ENCODE measurements at places on chromosomes 3 and 15.

- no peak overlapping the region for H3K27ac ChIP-seq
- H3K4me1 ChIP-seq, result no peaks in the 10 kb centered on the region
- H3K4me3 ChIP-seq, result no peak overlapping the region
- H3K27me3 ChIP-seq, result no peaks in the 10 kb centered on the region
These were observed 10.3 kb downstream of the BCL2A1 start for GRCh38 chr15:79960502-79961212.

- peaks cover 5% of the 10 kb centered on the region for H3K27me3 ChIP-seq
- H3K4me3 ChIP-seq, result no peak overlapping the region
- H3K36me3 ChIP-seq, result no peaks in the 10 kb centered on the region
- DNase-seq, result peak; percentile 47
- no peaks in the 10 kb centered on the region for H3K4me1 ChIP-seq
These were observed 142.4 kb downstream of the TPRA1 start for GRCh38 chr3:127448161-127448561.

- no peak overlapping the region for H3K4me3 ChIP-seq
- H3K36me3 ChIP-seq, result peaks cover 88% of the 10 kb centered on the region
- no peak for DNase-seq
These were observed 95.2 kb downstream of the RYK start for GRCh38 chr3:134155446-134155845.

GRCh38 chr3:197298945-197299854 lies 788 bp upstream of the DLG1 start:
- H3K4me1 ChIP-seq, result no peaks in the 10 kb centered on the region
- H3K4me3 ChIP-seq, result peak overlapping the region; percentile 90
- DNase-seq, result peak; percentile 87
- H3K27ac ChIP-seq, result no peak overlapping the region
- H3K36me3 ChIP-seq, result peaks cover 21% of the 10 kb centered on the region
- peaks cover 48% of the 10 kb centered on the region for H3K27me3 ChIP-seq

GRCh38 chr3:124904835-124905492 lies 17.8 kb upstream of the ITGB5 start:
- no peaks in the 10 kb centered on the region for H3K4me1 ChIP-seq
- H3K36me3 ChIP-seq, result no peaks in the 10 kb centered on the region
- H3K4me3 ChIP-seq, result no peak overlapping the region

DNA sequence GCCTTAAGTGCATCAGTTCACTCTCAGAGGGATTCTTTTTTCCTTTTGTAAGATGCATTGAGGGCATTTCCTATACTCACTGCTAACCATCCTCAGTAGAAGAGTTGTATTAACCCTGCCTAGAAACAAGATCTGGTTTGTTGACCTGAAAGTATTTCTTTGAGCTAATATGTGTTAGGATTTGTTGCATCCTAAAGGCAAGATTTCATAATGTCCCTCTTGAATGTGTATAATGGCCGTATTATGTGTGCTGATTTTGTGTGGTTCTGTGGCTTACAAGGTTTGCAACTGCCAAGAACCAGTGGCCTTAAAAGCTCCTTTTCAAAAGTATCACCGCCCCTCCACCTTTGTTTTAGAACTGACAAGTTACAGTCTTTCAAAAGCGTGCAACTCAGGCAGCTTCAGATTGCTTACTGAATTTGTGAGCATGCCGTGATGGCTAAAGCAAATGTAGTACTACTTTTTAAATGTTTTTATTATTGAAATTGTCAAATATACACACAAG lies 182.0 kb upstream of the BHLHE40 start:
- H3K27me3 ChIP-seq, result peaks cover 5% of the 10 kb centered on the region
- no peaks in the 10 kb centered on the region for H3K4me1 ChIP-seq
- H3K36me3 ChIP-seq, result no peaks in the 10 kb centered on the region
- H3K4me3 ChIP-seq, result no peak overlapping the region
- no peak overlapping the region for H3K27ac ChIP-seq

GRCh38 chr3:49868862-49869466 lies 742 bp downstream of the CAMKV start:
- peaks cover 40% of the 10 kb centered on the region for H3K27me3 ChIP-seq
- H3K36me3 ChIP-seq, result no peaks in the 10 kb centered on the region
- H3K4me3 ChIP-seq, result peak overlapping the region; percentile 64
- no peak overlapping the region for H3K27ac ChIP-seq
- peak; percentile 78 for DNase-seq

- H3K27ac ChIP-seq, result peak overlapping the region; percentile 93
- peak; percentile 93 for DNase-seq
- H3K4me3 ChIP-seq, result peak overlapping the region; percentile 96
- H3K27me3 ChIP-seq, result no peaks in the 10 kb centered on the region
These were observed 710 bp downstream of the TJP1 start for GRCh38 chr15:29821416-29822099.

DNA sequence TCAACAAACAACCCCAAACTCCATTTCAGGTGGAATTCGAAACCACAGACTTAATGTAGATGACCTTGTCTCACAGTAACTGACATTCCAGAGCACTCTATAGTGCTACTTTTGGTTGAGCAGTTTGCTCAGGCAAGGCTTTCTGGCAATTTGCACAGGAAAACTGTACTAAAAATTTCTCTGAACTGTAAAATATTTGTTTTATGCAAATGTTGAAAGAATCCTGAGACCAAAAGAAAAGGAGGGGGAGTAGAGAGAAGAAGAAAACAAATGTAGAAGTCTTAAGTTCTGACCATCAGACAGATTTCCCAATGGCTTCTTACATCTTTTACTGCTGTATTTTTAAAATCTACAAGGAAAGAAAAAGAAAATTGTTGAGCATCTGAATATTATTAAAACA lies 53.5 kb downstream of the DTWD1 start:
- H3K36me3 ChIP-seq, result no peaks in the 10 kb centered on the region
- no peak overlapping the region for H3K27ac ChIP-seq
- H3K27me3 ChIP-seq, result no peaks in the 10 kb centered on the region
- H3K4me1 ChIP-seq, result peaks cover 3% of the 10 kb centered on the region

- peak; percentile 96 for DNase-seq
- H3K4me3 ChIP-seq, result peak overlapping the region; percentile 53
- H3K36me3 ChIP-seq, result no peaks in the 10 kb centered on the region
- no peaks in the 10 kb centered on the region for H3K4me1 ChIP-seq
- peaks cover 50% of the 10 kb centered on the region for H3K27me3 ChIP-seq
These were observed 1.2 kb downstream of the LHFPL4 start for GRCh38 chr3:9552252-9552999.

DNA sequence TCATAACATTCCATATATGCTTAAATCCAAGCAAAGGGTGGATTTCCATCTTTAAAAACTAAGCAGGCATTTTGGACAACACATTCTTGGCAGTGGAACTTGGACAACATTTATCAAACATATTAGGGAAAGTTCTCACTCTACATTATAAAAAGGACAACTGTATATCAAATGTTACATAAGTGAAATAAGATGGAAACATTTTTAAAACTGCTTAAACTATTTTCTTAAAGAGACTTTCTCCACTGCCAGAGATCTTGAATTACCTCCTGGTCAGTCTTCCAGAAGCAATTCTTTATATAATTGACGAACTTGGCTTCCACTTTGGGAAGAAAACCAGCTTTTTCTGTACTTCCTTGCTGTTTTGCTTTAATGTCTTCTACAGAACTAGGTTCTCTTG lies 109.3 kb downstream of the NEO1 start:
- no peaks in the 10 kb centered on the region for H3K27me3 ChIP-seq
- H3K36me3 ChIP-seq, result peaks cover 42% of the 10 kb centered on the region
- H3K4me3 ChIP-seq, result no peak overlapping the region
- H3K27ac ChIP-seq, result no peak overlapping the region
- no peaks in the 10 kb centered on the region for H3K4me1 ChIP-seq

- no peak overlapping the region for H3K27ac ChIP-seq
- no peaks in the 10 kb centered on the region for H3K36me3 ChIP-seq
- H3K27me3 ChIP-seq, result no peaks in the 10 kb centered on the region
- H3K4me1 ChIP-seq, result no peaks in the 10 kb centered on the region
- H3K4me3 ChIP-seq, result no peak overlapping the region
- DNase-seq, result no peak
These were observed 199.5 kb upstream of the LPP start for GRCh38 chr3:187954516-187954872.

GRCh38 chr15:89058376-89058775 lies 29.9 kb upstream of the ABHD2 start:
- no peaks in the 10 kb centered on the region for H3K27me3 ChIP-seq
- H3K27ac ChIP-seq, result no peak overlapping the region
- no peak for DNase-seq

DNA sequence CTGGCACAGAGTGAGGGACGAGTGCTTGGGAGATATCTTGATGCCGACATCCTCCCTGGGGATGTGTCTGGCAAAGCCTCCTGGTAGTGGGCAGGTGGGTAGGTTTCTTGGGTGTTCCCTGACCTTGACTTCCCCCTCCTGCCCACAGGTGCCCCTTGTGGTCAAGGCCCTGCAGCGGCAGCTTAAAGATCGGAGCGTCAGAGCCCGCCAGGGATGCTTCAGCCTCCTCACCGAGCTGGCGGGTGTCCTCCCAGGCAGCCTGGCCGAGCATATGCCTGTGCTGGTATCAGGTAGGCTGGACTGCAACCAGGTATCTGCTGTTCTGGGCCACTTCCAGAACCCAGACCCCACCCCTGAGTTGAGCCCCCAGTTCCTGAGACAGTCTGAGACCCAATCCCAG lies 19.2 kb downstream of the CAND2 start:
- no peak overlapping the region for H3K27ac ChIP-seq
- DNase-seq, result peak; percentile 77
- no peaks in the 10 kb centered on the region for H3K4me1 ChIP-seq

DNA sequence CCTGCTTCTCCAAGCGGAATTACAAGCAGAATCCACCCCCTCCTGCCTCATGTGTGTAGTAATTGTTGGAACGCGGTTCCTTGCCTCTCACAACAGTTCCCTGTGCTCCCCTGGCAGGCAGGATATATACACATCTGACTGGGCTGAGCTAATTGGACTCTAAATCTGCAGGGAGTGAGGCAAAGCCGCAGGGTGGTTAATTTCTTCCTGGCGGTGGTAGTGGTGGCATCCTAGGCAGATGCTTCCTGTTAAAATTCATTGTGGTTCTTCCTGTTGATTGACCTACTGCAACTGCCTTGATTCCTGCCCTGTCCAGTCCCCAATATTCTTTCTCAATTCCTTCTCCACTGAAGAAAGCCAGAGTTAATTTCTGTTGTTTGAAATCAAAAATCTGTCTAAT lies 202.9 kb upstream of the PROK2 start:
- H3K27ac ChIP-seq, result no peak overlapping the region
- no peaks in the 10 kb centered on the region for H3K27me3 ChIP-seq
- no peak for DNase-seq
- no peaks in the 10 kb centered on the region for H3K4me1 ChIP-seq
- H3K36me3 ChIP-seq, result no peaks in the 10 kb centered on the region

GRCh38 chr3:17542591-17542990 lies 199.8 kb downstream of the TBC1D5 start:
- H3K36me3 ChIP-seq, result peaks cover 8% of the 10 kb centered on the region
- H3K27me3 ChIP-seq, result no peaks in the 10 kb centered on the region
- H3K27ac ChIP-seq, result no peak overlapping the region
- no peak for DNase-seq
- H3K4me1 ChIP-seq, result peaks cover 3% of the 10 kb centered on the region

GRCh38 chr15:93854088-93854487 lies 377.3 kb upstream of the MCTP2 start:
- H3K27me3 ChIP-seq, result no peaks in the 10 kb centered on the region
- H3K36me3 ChIP-seq, result no peaks in the 10 kb centered on the region
- no peak for DNase-seq
- H3K4me3 ChIP-seq, result no peak overlapping the region

DNA sequence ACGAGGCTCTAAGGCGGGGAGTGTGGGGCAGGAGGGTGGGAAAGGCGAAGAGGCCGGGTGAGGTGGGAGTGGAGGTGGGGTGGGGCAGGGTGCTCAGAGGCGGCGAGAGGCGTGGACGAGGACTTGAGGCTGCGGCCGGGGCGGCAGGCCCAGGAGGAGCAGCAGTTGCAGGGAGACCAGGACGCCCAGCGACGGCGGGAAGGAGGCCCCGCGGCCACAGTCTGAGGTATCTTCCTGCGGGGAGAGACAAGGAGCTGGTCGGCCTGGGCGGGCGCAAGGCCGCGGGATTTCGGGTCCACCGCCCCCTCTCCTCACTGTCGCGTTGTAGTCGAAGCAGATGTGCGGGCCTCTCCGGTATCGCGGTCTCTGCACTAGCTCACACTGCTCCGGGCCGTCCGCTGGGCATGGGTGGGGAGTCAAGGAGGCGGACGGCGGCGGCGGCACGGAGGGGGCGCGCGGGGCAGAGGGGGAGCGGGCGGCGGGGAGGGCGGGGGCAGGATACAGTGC lies 5.3 kb upstream of the TMEM115 start:
- peaks cover 13% of the 10 kb centered on the region for H3K27me3 ChIP-seq
- peak; percentile 83 for DNase-seq
- peak overlapping the region; percentile 70 for H3K27ac ChIP-seq
- no peaks in the 10 kb centered on the region for H3K4me1 ChIP-seq
- no peaks in the 10 kb centered on the region for H3K36me3 ChIP-seq
- no peak overlapping the region for H3K4me3 ChIP-seq

GRCh38 chr15:31399544-31400171 lies 73.0 kb downstream of the KLF13 start:
- H3K36me3 ChIP-seq, result no peaks in the 10 kb centered on the region
- H3K4me1 ChIP-seq, result no peaks in the 10 kb centered on the region
- no peak overlapping the region for H3K27ac ChIP-seq
- no peak for DNase-seq

DNA sequence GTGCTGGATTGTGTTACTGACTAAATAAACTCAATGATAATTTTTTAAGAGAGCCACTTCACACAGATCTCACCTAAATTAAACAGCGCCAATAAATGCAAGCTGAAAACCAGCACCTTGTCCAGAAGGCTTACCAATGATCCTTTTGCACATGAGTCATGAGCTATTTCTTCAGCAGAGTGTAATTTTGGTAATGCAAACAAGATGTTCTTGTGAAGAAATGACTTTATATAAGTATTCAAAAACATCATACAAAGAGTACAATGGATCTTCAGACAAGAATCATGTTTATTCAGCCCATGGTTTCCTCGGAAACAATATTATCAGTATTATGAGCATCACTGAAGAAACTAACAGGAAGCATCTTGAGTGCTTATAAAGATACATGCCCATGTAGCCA lies 263.8 kb upstream of the UBE2E2 start:
- no peaks in the 10 kb centered on the region for H3K36me3 ChIP-seq
- H3K27me3 ChIP-seq, result peaks cover 27% of the 10 kb centered on the region
- no peak overlapping the region for H3K4me3 ChIP-seq
- H3K4me1 ChIP-seq, result no peaks in the 10 kb centered on the region
- no peak for DNase-seq
- H3K27ac ChIP-seq, result no peak overlapping the region
